Placental epithelial cell (primary cell): ENCODE measurements at places on chromosomes 2 and 18. TPM values are rescaled to one million over a fixed set of nuclear protein-coding genes. Genes with fewer than 3 reads are reported as not detected.

Gene RESP18
- total RNA-seq: not detected in 2 replicates

Gene FN1
- 15,002 and 24,051 TPM in 2 replicates for total RNA-seq

Gene SPP2
- not detected in 2 replicates for total RNA-seq

Gene NCKAP5
- under 0.01 and 0.79 TPM in 2 replicates for total RNA-seq

Gene FAM124B
- not detected in 2 replicates for total RNA-seq

Gene SP5
- total RNA-seq: not detected in 2 replicates

Gene CAPN14
- under 0.01 and 0.11 TPM in 2 replicates for total RNA-seq

Gene CHRND
- not detected in 2 replicates for total RNA-seq

Gene DNAH7
- 0.11 and 0.39 TPM in 2 replicates for total RNA-seq

Gene TMEM37
- under 0.01 and 0.11 TPM in 2 replicates for total RNA-seq

Gene PRKAG3
- not detected in 2 replicates for total RNA-seq

Gene EVX2
- total RNA-seq: not detected in 2 replicates

Gene SGO2
- 3.1 and 4.3 TPM in 2 replicates for total RNA-seq

Gene ANKRD30B
- total RNA-seq: under 0.01 and 0.11 TPM in 2 replicates

Gene CCL20
- 2.4 and 2.9 TPM in 2 replicates for total RNA-seq

Gene CRYGD
- not detected in 2 replicates for total RNA-seq

Gene MC2R
- total RNA-seq: not detected in 2 replicates

Gene RBMS1
- total RNA-seq: 103 and 129 TPM in 2 replicates

Gene CROCC2
- total RNA-seq: not detected in 2 replicates

Gene RNF25
- total RNA-seq: 24.3 and 54.3 TPM in 2 replicates

Gene DSC1
- total RNA-seq: 1.3 and 5.1 TPM in 2 replicates

Gene FAM237A
- total RNA-seq: not detected in 2 replicates

Gene CSRNP3
- 2.3 and 7.5 TPM in 2 replicates for total RNA-seq

Gene CLIP4
- 2.7 and 4.2 TPM in 2 replicates for total RNA-seq
